Frontal cortex (tissue), 4 donors: ENCODE measurements at places on chromosomes 3 and 15. TPM values are rescaled to one million over a fixed set of nuclear protein-coding genes. Genes with fewer than 3 reads are reported as not detected.

DNA sequence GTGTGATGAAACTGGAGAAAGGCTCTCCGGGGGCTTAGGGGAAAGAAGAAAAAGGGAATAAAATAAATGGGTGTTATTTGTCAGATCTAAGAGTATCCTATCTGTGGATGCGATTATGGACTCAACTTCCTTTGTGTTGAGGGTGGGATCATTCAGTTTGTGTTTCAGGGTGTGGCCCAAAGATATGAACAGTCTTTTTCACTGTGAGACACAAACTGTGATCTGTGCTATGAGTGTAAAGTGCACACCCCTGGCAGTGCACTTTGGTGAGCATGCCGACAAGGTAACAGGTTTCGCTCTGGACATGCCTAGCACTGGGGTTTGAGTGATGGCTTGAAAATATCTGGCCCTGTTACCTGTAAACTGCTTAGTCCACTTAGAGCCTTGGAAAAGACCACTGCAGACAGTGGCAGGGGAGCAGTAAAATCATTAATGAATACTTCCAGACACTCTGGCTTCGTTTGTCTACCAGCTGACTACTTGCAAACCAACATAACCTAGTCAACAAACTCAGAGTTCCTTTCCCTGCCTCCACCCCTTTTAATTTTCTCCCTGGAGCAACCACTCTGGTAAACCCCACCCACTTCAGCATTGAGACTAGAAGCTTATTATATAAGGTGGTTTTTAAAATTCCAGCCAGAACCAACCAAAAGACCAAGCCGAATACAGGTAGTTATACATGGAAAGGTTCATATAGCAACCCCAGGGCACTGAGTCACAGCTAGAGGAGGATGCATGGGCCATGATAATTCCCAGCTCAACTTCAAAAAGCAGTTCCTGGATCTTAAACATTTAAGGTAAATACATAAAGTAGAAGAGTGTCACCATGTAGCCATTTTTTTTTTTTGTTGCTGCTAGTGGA lies 55.1 kb downstream of the TAMM41 start:
- DNase-seq = no peak

- DNase-seq = no peak
These were observed 102.0 kb downstream of the IL12A start for GRCh38 chr3:160090653-160091052.

The GABRB3 gene
- total RNA-seq = 114 TPM

The QTRT2 gene
- 13.9 TPM for total RNA-seq

The XXYLT1 gene
- 23.6 TPM for total RNA-seq

The ARIH2 gene
- 59.1 TPM for total RNA-seq

The DCLK3 gene
- total RNA-seq = 7.7 TPM

- DNase-seq = no peak
These were observed 16.1 kb upstream of the RARRES1 start for GRCh38 chr3:158748237-158748828.

The RPN1 gene
- 246 TPM for total RNA-seq

The LEKR1 gene
- 0.82 TPM for total RNA-seq

GRCh38 chr15:78197632-78198031 lies 36.7 kb downstream of the ACSBG1 start:
- no peak for DNase-seq

GRCh38 chr3:66138336-66139313 lies 82.2 kb upstream of the SLC25A26 start:
- DNase-seq = peak; percentile 22

DNA sequence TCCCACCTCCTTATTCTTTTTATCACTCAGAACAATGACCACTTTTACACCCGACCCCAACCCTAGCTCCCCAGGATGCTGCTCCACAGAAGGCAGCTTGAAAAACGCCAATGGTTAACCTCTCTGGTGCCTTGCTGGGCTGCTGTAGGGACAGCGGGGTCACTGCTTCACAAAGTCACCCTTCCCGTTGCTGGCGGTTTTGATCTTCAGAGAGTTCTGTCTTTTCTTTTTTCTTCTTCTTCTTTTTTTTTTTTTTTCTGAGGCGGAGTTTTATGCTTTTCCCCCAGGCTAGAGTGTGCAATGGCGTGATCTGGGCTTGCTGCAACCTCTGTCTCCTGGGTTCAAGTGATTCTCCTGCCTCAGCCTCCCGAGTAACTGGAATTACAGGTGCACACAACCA lies 20.7 kb downstream of the CEP19 start:
- DNase-seq = no peak

GRCh38 chr3:34881026-34881425 lies 758.3 kb upstream of the ARPP21 start:
- no peak for DNase-seq

The SLC22A14 gene
- total RNA-seq = under 0.01 TPM

GRCh38 chr3:112761062-112761638 lies 85.5 kb downstream of the CD200R1L start:
- DNase-seq = no peak

The KLF15 gene
- total RNA-seq = 2.0 TPM

The LRRC3B gene
- total RNA-seq = 39.9 TPM

- DNase-seq = no peak
These were observed 33.9 kb downstream of the DZIP1L start for GRCh38 chr3:138081371-138082084.

- no peak for DNase-seq
These were observed 69.4 kb downstream of the FEM1B start for GRCh38 chr15:68346979-68347378.

- no peak for DNase-seq
These were observed at the start of gene AGBL1 for GRCh38 chr15:86079508-86080266. Gene AGBL1, plus strand, starts transcription at chr15:86079871.

DNA sequence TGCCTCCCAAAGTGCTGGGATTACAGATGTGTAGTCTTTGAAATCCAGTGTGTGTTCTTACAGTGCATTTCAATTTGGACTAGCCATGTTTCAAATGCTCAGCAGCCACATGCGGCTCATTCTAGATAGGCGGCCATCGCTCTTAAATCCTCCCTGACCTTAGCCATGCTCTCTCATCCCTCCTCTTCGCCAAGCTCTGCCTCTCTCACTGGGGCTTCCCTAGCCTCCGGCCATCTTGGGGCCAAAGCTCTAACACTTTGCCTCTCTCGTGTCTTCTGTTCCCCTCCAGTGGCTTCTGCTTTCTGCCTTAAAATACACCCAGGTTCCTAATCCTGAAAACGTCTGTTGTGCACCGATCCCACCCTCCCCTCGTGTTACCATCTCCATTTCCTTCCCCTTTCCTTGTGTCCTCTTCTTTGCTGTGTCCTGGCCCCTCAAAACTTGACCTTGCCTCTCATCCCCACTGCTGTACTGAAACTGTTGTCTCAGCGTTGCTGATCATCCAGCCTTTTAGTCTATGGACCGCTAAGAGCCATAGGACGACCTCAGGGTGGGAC lies 1.4 kb upstream of the GHRL start:
- no peak for DNase-seq

GRCh38 chr15:90918034-90918788 lies 14.1 kb downstream of the HDDC3 start:
- no peak for DNase-seq

DNA sequence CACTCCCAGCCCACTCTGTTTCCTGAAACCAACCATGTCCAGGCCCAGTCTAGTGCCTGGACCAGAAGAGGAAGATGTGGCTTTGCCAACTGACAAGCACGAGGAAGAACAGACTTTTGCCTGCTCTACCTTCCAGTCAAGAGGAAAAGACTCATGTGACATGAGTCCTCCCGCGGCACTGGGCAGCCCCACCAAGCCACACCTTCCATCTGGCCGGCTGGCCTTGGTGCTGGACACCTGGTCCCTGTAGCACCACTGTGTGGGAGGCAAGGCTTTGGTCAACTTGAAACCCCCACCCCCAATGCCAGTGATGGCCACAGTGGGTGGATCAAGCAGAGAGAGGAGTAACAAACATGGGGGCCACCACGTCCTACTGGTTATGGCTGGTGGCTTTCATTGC lies 12.5 kb downstream of the CHDH start:
- DNase-seq = no peak

DNA sequence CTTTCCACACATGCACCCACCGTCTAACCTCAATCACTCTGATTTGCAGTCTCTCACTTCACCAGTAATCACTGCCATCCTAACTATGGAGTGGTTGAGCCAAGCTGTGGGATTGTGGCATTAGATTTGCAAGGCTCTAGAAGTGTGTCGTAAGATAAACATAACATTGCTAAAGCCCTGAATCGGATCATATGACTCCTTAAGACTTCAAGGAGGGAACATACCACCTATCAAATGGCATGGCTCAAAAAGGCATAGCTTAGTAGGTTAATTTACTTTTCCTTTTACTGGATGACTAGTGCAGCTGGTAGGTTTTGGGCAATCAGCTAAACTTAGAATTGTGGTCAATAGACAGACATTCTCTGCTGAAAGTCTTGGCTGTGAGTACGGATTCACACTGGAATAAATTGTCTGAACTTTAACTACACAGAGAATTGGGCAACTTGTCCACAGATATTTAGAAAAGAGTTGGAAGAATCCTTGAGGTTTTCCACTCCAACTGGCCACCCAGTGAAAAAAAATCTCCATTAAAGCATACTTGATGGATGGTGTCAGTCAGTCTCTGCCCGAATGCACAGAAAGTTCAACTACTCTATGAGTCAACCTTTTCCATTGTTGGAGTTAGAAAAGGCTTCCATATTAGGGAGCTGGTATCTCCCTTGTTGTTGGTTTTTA lies 476.7 kb upstream of the CBLB start:
- no peak for DNase-seq

The LRRK1 gene
- total RNA-seq = 0.82 TPM

The ALDH1A3 gene
- 3.3 TPM for total RNA-seq

GRCh38 chr3:71454512-71455403 lies 128.8 kb downstream of the FOXP1 start:
- DNase-seq = no peak

DNA sequence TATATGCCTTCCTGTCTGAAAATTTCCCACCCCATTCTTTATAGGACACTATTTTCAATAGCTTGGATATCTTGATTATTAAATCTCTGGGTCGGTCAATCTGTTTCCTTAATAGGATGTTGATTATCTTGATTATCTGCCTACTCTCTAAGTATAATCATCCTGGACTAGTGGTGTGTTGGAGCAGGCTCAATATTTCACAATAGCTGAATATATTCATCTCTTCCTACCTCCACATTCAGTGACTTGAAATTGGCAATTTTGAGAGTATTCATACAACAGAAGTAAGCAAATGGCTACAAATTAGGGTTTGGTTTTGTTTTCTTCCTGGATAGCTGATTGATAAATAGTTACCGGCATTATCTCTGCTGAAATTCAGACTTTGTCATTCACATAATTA lies 1162.6 kb downstream of the ROBO1 start:
- no peak for DNase-seq

The MCCC1 gene
- total RNA-seq = 38.3 TPM

The PLA1A gene
- 0.41 TPM for total RNA-seq

DNA sequence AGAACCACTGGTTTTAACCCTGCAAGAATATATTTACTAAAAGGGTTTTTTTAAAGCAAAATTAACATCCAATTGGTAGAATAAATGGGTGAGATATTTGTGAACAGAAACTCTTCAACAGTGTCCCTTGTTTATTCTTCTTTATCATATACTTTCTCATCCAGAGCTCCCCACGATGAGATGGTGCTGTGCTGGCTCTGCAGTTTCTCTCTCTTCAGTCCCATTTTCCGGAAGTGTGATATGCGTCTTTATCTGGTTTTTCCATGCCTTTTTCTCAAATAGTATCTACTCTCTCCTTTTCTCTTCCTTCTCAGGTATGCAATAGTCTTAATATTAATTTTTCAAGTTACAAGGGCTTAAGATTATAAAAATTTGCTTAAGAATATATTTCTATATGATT lies 1.5 kb downstream of the EAF2 start:
- no peak for DNase-seq

GRCh38 chr3:123038751-123039150 lies 11.2 kb upstream of the SEMA5B start:
- DNase-seq = no peak

- no peak for DNase-seq
These were observed 18.1 kb upstream of the POC1A start for GRCh38 chr3:52172262-52172757.

GRCh38 chr15:68504681-68505170 lies 72.8 kb upstream of the ITGA11 start:
- DNase-seq = no peak

- peak; percentile 54 for DNase-seq
These were observed 15.4 kb upstream of the BFSP2 start for GRCh38 chr3:133384331-133385027.

DNA sequence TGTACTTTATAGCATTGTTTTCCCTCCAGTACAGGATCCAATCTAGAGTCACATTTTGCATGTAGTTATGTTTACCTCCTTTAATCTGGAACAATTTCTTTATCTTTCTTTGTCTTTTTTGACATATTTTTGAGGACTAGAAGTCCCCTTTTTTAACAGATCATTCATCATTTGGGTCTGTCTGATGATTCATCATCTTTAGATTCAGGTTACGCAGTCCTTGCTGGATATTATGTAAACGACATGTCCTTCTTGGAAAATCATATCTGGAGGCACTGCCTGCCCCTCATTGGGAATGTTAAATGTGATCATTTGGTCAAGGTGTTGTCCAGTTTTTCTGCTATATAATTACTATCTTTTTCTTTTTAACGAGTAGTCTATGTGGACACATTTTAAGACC lies 18.3 kb downstream of the TGM4 start:
- no peak for DNase-seq

- no peak for DNase-seq
These were observed 49.9 kb downstream of the COL6A5 start for GRCh38 chr3:130395331-130395730.

The FBXW12 gene
- total RNA-seq = 1.6 TPM

The SAMD7 gene
- total RNA-seq = not detected

- DNase-seq = no peak
These were observed 65.9 kb downstream of the THSD4 start for GRCh38 chr15:71180986-71181853.

- DNase-seq = no peak
These were observed 41.4 kb downstream of the ULK4 start for GRCh38 chr3:41920406-41920965.

The GOLGA8G gene
- total RNA-seq = not detected

DNA sequence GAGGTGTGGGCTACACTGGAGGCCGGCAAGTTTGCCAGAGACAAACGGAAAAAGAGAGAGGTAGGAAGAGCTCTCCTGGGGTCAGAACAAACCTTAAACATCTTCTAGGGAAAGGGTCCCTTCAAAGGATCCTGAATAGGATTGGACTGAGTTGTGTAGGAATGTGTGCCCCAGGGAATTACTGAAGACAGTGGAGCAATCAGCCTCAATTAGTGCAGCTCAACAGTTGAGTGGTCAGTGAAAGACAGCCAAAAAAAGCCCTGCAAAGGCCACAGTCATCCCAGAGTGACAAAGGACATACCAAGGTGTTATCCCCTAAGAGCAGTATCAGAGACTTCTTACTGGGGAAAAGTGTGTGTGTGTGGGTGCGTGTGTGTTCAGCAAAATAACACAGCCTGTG lies 70.3 kb downstream of the NUP210 start:
- DNase-seq = no peak

- no peak for DNase-seq
These were observed 60.4 kb upstream of the CHD2 start for GRCh38 chr15:92839696-92840095.

- no peak for DNase-seq
These were observed 32.3 kb downstream of the RFT1 start for GRCh38 chr3:53097887-53098286.

The EPHB3 gene
- total RNA-seq = 5.7 TPM

- DNase-seq = no peak
These were observed 22.7 kb upstream of the IREB2 start for GRCh38 chr15:78415284-78415683.
